ENCODE measurements at places on chromosomes 3 and 15. TPM values are rescaled to one million over a fixed set of nuclear protein-coding genes. Genes with fewer than 3 reads are reported as not detected.

Gene B3GNT5
- 106 TPM for total RNA-seq

Gene GATM
- 12.0 TPM for total RNA-seq

Gene LRRC15
- 0.59 TPM for total RNA-seq

Gene FANCD2OS
- not detected for total RNA-seq

Gene CRABP1
- total RNA-seq: 1.5 TPM

Gene PHLDB2
- 28.7 TPM for total RNA-seq

- no peak for DNase-seq
Observed at GRCh38 chr15:57189466-57189865, 186.8 kb upstream of the CGNL1 start.

DNA sequence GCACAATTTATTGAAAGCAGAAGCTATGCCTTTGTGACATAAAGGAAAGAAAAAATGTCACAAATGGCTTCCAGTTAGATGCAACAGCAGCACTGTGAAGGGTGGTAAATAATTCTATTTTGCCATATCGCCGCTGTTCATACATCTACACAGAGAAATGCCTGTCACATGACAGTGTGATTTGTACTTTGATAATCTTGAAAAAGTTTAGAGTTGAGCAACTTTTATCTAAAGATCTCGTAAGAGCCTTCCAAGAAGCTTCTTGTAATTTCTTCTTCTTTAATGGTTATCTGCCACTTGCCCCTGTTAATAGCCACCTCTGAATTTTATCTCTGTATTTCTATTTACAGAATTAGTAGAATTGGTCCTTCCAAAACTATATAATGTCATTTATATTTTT is 192.3 kb downstream of the ATP8B4 start:
- no peak for DNase-seq

DNA sequence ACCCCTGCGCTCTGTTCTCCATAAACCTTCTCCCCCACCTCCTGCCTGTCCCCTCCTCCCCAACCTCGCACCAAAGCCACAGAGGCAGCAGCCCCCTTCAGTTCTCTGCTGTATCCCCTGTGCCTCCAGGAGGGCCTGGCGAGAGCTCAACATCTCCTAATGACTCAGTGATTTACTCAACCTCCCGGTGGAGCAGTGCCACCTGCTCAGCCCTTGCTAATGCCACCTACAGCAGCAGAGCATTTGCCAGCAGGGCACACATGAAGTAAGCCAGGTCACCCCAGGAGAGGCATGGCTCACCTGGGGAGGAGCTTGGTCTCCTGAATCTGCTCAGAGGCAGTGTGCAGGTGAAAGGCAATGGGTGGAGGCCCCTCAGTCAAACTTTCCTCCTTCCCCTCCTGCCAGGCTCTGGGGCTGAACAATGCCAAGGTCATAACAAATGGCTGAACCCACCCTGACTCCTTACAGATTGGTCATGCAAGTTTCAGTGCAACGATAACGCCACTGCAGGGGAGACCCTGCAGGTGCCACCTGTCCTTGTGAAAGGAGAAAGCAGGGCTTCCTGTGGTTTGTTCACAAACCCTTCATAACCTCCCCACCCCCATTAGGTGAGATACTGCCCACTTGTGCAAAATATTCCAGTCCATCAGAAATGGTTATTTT is 19.8 kb downstream of the TRPM1 start:
- no peak for DNase-seq

DNA sequence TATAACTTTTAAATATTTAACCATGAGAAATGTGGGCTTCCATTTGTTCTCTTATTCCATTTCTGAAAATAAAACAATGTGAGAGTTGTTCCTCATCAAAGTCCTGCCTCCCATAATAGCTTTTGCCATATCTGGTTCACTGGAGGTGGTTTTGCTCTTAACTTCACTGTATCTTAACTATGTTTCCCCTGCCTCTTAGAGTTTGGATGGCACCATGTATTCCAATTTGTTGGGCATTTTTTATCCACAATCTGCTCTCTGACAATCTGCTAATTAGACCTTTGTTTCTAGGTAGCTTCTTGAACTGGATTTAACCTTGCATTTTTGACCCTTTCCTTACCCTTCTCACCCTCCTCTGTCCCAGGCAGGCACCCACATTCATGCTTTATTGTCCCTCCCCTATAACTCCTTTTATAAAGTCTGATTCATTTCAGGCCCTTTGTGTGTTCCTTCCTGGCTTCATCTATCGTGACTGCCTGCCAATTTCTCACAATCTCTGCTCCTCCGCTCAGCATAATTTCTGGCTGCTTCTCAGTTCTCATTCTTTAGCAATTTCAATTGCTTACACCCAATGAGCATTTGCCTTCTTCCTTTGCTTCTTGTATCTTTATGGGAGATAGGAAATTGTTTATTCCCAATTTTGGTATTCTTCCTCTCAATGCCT is 144.2 kb upstream of the ARHGEF26 start:
- DNase-seq: no peak

- no peak for DNase-seq
Observed at GRCh38 chr15:59168536-59168935, 38.1 kb upstream of the LDHAL6B start.

GRCh38 chr15:101148166-101148880 is 103.5 kb downstream of the CHSY1 start:
- DNase-seq: no peak

DNA sequence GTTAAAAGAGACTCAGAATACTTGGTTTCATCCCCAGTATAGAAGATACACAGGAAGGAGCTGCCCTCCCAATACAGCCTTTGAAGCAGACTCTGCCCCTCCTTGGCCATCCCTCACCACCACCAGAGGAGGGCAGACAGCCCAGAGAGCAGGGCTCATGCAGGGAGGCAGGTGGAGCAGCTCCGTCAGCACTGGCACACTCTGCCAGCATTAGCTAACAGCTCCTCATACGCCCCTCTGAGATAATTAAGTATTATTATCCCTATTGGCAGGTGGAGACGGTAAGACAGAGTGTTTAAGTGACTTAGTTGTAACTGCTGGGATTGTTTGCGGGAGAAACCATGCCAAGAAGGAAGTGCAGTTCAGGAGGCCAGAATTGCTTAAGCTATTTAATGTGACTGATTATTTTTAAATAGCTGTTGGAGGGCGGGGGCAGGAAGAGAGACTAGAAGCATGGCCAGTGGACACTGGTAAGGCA is 434.0 kb downstream of the EPHB1 start:
- no peak for DNase-seq

GRCh38 chr3:5187920-5188418 is 462 bp downstream of the EDEM1 start:
- peak; percentile 65 for DNase-seq

DNA sequence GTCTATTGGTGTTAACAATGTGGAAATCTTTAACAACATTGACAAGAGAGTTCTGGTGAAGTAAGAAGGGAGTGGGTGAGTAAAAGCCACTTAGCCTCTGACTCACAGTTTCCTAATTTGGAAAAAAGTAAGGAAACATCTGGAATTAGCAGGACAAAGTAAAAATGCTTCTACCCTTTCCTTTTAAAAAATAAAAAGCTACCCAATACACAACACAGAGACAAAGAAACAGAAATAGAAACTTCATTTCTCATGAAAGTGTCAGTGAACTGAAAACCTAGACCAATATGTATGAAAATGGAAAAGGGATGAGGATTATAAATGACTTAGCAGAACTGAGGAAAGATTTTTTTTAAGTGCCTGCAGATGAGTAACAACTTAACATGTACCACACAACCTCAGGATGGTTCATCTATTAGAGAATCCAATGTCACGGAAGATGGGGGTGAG is 65.4 kb downstream of the SSR3 start:
- no peak for DNase-seq

DNA sequence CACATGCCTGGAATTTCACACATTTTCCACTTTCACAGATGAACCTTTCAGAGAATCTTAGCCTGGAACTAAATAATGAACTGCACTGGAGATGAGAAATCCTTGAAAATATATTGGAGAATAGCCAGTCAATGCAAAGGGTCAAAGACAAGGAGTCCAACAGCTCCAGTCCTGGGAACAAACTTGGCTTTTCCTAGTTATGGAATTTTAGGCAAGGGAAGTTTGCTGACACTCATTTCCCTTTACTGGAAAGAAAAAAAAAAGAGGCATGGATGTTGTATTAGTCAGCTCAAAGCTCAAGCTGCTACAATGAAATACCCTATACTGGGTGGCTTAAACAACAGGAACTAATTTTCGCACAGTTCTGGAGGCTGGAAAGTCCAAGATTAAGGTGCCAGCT is 690.8 kb upstream of the ARPP21 start:
- DNase-seq: no peak
